ENCODE measurements at places on chromosomes 13 and 19. TPM values are rescaled to one million over a fixed set of nuclear protein-coding genes. Genes with fewer than 3 reads are reported as not detected.

GRCh38 chr19:13428352-13428751 is 77.9 kb downstream of the CACNA1A start:
- no peak for DNase-seq
- H3K4me1 ChIP-seq: no peaks in the 10 kb centered on the region
- H3K27ac ChIP-seq: no peak overlapping the region
- H3K4me3 ChIP-seq: no peak overlapping the region

KLK6 gene
- total RNA-seq: not detected

GRCh38 chr13:28621449-28621848 is 37.5 kb upstream of the POMP start:
- no peak overlapping the region for H3K4me3 ChIP-seq
- DNase-seq: no peak
- H3K36me3 ChIP-seq: no peaks in the 10 kb centered on the region
- no peaks in the 10 kb centered on the region for H3K27me3 ChIP-seq

DNA sequence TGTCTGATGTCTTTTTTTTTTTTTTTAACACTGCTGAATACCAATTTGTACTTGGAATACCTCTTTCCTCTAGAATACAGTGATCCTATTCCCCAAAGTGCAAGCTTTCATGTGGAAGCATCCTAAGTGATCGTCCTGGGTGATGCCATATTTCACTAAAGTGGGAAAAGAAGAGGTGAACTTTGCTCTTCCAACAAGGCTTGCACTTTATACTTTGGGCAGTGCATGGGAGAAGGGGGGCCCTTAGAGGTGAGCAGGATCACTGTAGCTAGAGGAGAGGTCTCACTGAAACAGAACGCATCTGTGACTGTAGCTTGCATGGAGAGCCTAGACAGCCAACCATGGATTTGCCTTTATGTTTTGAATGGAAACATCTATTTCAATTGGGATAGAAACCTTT is 173.8 kb downstream of the STK24 start:
- H3K4me3 ChIP-seq: no peak overlapping the region
- H3K36me3 ChIP-seq: peaks cover 5% of the 10 kb centered on the region
- H3K27ac ChIP-seq: no peak overlapping the region
- no peaks in the 10 kb centered on the region for H3K4me1 ChIP-seq
- no peak for DNase-seq

- no peak overlapping the region for H3K4me3 ChIP-seq
- DNase-seq: no peak
- no peaks in the 10 kb centered on the region for H3K36me3 ChIP-seq
- H3K27ac ChIP-seq: no peak overlapping the region
- no peaks in the 10 kb centered on the region for H3K27me3 ChIP-seq
Measured at GRCh38 chr13:23751195-23751594, 138.0 kb downstream of the MIPEP start.

CCL25 gene
- not detected for total RNA-seq

GRCh38 chr13:32905063-32905863 is 111.0 kb upstream of the KL start:
- no peak overlapping the region for H3K27ac ChIP-seq
- H3K36me3 ChIP-seq: no peaks in the 10 kb centered on the region
- H3K27me3 ChIP-seq: no peaks in the 10 kb centered on the region

DNA sequence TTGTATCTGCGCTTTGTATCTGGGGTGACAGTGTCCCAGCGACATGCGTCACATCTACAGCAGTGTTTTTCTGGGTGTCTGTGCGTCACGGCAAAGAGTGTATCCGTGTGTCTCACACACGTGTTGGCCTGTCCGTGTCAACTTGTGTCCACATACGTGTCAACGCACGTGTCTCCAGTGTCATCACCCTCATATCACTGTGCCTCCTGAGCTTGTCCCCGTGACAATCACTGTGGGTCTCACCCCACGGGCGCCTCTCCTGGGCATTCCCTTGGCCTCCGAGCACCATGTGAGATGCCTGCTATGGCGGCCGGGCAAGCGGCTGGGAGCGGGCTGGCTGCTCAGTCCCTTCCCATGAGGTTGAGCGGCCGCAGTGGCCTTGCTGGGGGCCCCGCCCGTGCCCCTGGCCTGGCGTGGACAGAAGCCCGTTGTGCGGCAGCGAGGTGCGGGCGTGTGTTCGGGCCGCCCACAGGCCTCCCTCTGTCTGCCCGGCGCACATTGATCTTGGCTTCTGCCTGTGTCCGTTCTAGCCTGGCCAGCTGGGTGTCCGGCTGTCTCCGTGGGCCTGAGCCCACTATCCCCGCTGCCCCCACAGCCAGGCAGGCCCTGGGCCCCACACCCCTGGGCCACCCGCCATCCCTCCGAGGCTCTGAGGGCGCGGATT is 6.4 kb downstream of the NFIX start:
- peaks cover 85% of the 10 kb centered on the region for H3K4me1 ChIP-seq
- peaks cover 8% of the 10 kb centered on the region for H3K36me3 ChIP-seq
- no peaks in the 10 kb centered on the region for H3K27me3 ChIP-seq
- peak overlapping the region; percentile 41 for H3K4me3 ChIP-seq
- DNase-seq: no peak
- H3K27ac ChIP-seq: peak overlapping the region; percentile 83

DNA sequence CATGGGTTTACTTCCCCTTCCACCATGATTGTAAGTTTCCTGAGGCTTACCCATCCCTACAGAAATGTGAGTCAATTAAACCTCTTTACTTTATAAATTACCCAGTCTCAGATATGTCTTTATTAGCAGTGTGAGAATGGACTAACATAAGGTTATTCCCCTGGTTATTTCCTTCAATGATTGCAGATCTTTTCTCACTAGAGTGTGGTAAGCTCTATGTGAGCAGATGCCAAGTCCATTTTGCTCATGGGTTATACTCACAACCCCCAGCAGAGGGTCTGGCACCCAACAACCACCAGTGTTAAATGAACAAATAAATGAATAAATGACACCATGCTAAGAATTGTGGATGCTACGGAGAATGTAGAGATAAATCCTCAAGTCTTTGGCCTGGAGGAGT is 472.8 kb downstream of the LIG4 start:
- H3K27me3 ChIP-seq: no peaks in the 10 kb centered on the region
- DNase-seq: no peak
- H3K4me1 ChIP-seq: no peaks in the 10 kb centered on the region
- no peak overlapping the region for H3K4me3 ChIP-seq

ADAMTSL5 gene
- total RNA-seq: 3.3 TPM

DNA sequence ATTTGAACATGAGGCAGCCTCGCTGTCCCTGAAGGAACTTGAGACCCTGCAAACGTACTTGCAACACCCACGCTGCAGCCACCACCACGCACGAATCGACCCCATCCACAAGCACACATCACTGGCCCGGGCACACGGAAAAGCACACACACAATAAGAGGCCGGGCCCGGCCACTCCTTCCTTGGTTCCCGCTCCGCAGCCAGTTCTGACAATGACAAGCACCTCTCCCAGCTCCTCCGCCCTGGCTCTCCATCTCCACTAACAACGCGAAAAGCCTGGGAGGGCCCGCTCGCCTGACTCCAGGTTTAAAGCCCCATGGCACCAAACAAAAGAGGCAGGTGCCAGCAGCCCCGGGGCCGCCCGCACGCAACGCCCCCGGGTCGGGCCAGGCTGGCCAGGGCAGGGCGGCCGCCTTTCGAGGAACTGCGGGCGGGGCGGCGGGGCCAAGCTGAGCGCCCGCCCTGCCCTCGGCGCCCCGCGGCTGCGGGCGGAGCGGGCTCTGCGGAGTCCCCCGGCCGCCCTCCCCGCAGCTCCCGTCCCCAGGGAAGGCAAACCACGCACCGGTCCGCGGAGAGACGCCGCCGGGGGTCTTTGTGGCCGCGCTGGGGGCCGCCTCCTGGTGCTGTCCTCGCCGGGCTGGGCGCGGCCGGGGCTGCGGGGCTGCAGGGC is 495 bp downstream of the DCLK1 start:
- DNase-seq: peak; percentile 57
- H3K4me3 ChIP-seq: peak overlapping the region; percentile 47
- no peaks in the 10 kb centered on the region for H3K4me1 ChIP-seq
- H3K27ac ChIP-seq: no peak overlapping the region
- H3K27me3 ChIP-seq: peaks cover 16% of the 10 kb centered on the region

DNA sequence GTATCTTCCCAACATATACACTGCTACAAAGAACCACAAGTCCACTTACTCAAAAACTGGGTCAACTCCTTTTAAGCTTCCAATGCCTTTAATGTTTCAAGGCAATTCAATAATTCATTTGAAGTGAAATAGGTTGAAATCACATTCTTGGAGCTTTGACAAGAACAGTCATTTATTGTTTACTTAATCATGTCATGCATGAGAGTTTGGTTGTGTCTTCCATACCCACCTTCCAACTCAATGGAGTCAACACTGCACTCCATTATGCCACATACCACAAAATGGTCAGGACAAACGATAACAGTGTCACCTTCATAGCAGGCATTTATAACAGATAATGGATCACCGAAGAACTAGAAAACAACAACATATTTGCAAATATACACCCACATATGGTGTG is 506.3 kb downstream of the UQCRFS1 start:
- no peaks in the 10 kb centered on the region for H3K4me1 ChIP-seq
- no peaks in the 10 kb centered on the region for H3K27me3 ChIP-seq
- no peaks in the 10 kb centered on the region for H3K36me3 ChIP-seq
- no peak overlapping the region for H3K27ac ChIP-seq

DNA sequence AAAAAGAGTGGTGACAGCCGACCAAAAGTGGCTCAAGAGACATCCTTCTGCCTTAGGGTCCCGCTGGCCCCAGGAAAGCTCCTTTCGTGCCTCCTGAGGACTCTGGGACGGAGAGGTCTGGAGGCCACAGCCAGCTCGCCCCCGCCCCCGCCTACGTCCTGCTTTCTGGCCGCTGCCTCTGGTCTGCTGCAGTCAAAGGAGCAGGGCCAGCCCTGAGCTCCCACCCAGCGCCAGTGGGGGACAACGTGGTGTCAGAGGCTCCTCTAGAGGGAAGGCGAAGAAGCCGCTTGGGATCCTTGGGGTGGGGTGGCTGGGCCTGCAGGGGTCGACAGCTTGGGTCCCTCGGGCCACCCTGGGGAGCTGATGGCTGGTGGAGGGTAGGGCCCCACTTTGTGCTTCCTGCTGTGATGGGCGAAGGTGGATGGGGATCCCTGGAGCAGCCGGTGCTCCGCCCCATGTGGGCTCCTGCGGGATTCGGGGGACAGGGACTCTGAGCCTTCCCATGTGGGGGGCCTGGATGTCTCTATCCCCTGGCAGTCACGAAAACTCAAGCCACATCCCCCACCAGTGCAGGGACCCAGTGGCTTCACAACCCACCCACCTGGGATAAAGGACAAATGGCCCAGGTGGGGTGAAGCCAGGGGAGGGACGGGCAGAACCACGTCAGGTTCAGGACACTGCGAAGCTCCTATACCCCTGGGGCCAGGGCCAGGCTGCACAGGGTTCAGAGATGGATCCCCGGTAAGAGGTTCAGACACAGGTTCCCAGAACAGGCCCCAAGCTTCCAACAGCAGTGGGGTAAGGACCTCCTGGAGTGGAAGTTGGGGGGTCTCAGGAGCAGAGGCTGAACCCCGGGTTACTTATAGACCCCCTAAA is 9.0 kb upstream of the DIRAS1 start:
- H3K36me3 ChIP-seq: peaks cover 25% of the 10 kb centered on the region
- H3K27me3 ChIP-seq: peaks cover 21% of the 10 kb centered on the region
- no peak overlapping the region for H3K4me3 ChIP-seq
- no peak overlapping the region for H3K27ac ChIP-seq

- H3K27ac ChIP-seq: peak overlapping the region; percentile 82
- H3K4me3 ChIP-seq: no peak overlapping the region
- no peaks in the 10 kb centered on the region for H3K27me3 ChIP-seq
- peaks cover 9% of the 10 kb centered on the region for H3K36me3 ChIP-seq
- H3K4me1 ChIP-seq: peaks cover 39% of the 10 kb centered on the region
Measured at GRCh38 chr13:41610404-41610803, 153.1 kb downstream of the RGCC start.

IZUMO2 gene
- not detected for total RNA-seq

- no peak for DNase-seq
- no peaks in the 10 kb centered on the region for H3K4me1 ChIP-seq
- no peak overlapping the region for H3K27ac ChIP-seq
- no peaks in the 10 kb centered on the region for H3K27me3 ChIP-seq
- no peak overlapping the region for H3K4me3 ChIP-seq
- no peaks in the 10 kb centered on the region for H3K36me3 ChIP-seq
Measured at GRCh38 chr13:24605923-24606372, 74.3 kb upstream of the ATP12A start.

All from lower lobe of right lung (tissue), 2 donors.